IPS-NIHi11 (cell line): ENCODE measurements at places on chromosomes 1 and 21.
A peak's percentile ranks its signal among the peaks of the same experiment; 100 is the strongest.

- no peak for DNase-seq
Measured at GRCh38 chr1:198641966-198642668, 3.3 kb downstream of the PTPRC start.

DNA sequence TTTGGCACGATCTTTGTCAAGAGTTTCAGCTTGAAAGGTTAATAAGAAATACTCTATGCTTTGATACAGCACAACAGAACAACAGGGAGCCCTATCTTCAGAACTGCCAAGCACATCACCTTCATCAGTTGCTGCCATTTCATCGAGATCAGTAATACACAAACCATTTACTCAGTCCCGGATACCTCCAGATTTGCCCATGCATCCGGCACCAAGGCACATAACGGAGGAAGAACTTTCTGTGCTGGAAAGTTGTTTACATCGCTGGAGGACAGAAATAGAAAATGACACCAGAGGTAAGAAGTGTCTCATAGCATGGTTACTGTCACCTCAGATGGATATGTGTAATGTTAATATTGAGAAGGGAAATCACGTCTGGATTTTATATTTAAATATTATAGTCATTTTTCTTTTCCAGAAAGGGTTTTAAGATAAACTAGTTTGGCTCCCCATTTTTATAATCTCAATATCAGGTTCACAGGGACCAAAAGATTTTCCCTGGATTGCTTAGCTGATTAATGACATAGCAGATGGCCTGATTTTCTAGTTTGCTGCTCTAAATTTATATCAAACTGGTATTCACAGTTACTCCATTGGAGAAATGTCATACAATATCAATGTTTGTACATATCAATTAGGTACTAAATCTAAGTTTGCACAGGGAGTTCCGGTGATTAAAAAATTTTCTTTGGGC, 97.3 kb downstream of the USP25 start:
- DNase-seq: no peak

GRCh38 chr1:100868364-100868995, 26.2 kb downstream of the EXTL2 start:
- no peak for DNase-seq

DNA sequence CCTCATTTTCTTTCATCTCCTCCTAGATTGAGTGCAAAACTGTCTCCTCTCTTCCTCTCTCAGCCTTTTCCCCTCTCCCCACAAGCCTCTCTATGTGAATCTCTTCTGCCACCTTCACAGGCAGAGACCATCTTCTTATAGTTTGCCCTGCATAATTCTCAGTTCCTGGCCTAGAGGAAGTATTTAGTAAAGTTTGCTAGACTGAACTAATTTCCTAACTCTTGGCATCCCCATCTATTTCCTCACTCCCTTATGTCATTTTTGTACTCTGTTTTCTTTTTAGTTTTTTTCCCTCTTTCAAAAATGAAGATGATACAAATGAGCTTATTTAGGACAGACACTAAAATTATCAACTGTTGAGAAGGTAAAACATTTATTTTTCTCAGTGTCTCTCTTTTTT, 66.0 kb downstream of the XCL2 start:
- no peak for DNase-seq

DNA sequence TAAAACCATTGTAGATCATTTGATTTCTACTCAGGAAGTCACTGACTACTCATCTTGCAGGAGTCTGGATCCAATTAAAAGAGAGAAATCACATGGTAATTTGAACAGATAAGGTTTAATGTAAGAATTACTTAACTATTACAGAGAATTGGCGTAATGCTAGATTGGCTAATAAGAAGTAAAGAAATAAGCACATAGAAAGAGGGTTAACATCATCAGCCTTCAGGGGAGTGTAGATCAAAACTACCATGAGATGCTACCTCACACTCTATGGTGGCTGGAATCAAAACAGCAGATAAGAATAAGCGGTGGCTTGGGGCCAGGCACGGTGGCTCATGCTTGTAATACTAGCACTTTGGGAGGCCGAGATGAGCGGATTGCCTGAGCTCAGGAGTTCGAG, 11.7 kb downstream of the ST3GAL3 start:
- DNase-seq: no peak

DNA sequence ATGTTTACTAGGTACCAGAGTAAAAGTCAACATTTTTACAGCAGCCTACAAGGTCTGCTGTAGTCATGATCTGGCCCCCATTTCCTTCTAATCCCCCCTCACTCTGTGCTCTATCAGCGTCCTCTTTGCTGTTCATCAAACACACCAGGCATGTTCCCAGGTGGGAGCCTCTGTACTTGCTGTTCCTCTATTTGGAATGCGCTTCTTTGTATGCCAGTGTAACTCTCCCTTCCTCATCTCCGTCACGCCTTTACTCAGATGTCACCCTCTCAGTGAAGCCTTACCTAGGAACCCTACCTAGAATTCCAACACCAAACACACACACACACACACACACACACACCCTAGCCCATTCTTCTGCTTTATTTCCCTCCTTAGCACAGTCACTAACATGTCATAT, 21.0 kb downstream of the TP53BP2 start:
- DNase-seq: no peak

GRCh38 chr21:39518847-39519210, 67.1 kb downstream of the SH3BGR start:
- DNase-seq: no peak

GRCh38 chr1:11648039-11648438, 6.2 kb downstream of the FBXO2 start:
- DNase-seq: no peak

GRCh38 chr1:44654621-44655187, 19.6 kb downstream of the TMEM53 start:
- no peak for DNase-seq

GRCh38 chr1:2317230-2318065, 73.9 kb downstream of the MORN1 start:
- DNase-seq: no peak

GRCh38 chr1:40897513-40897912, 35.4 kb upstream of the CITED4 start:
- DNase-seq: no peak

DNA sequence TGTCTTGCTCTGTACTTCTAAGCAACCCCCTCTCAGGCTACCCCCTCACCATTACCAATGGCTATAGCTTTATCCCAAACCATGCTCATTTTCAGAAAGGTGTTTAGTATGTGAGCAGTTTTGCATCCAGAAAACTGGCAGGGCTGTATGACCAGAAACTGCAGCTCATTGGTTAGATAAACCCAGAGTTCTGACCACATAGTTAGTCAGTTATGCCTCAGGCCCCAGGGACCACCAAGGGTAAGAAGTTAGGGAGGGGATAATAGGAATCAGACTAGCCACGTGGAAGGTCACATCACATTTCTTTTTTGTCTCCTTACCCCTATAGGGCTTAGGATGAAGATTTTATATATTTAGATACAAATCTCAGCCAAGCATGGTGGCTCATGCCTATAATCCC, 1.2 kb downstream of the ITGA10 start:
- DNase-seq: no peak

DNA sequence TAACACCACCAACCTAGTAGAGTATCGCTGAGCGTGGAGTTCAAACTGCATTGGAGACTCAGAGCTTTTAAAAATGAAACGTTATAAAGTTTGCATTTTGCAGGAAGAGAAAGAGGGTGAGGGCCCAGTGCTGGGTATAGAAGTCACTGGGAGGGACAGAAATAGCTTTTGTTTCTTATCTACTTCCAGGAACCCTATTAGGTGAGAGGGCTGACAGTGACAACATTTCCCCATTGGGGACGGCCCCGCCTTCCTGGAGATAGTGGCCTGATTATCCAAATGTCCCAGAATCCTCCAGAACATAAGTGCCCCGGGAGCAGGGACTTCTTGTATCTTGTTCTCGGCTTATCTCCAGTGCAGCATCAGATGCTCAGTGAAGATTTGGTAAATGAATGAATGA, 574.9 kb downstream of the PTPRU start:
- no peak for DNase-seq

DNA sequence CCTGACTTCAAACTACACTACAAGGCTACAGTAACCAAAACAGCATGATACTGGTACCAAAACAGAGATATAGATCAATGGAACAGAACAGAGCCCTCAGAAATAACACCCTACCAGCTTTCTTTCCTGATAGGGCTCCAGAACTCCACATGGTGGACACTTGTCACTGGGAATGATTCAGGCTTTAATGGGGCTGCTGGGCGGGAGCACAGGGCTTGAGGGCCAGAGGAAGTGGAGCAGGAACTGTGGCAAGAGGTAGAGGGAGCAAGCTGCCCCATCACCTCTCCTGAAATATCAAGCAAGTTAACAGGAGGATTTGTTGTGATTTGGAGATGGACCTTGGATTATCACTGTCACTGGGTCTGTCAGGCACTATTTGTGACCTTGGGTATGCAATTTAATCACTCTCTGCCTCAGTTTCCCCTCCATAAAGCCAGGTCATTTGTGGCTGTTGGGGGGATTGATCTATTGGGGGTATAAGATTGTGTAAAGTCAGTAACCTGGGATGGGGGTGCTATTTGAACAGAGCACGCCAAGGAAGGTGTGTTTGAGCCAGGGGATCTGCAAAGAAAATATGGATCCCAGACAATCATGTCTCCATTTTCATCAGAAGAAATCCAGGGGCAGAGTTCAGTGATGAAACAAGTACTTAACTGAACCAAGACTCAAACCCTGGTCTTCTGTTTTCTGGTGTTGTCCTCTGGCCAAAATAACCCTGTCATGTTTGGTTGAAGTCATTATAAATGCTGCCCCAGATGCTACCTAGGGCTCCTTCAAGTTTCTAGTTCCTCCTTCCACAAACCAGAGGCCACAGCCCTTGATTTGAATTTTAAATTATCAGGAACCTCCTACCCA, 25.2 kb downstream of the ETS2 start:
- DNase-seq: no peak

DNA sequence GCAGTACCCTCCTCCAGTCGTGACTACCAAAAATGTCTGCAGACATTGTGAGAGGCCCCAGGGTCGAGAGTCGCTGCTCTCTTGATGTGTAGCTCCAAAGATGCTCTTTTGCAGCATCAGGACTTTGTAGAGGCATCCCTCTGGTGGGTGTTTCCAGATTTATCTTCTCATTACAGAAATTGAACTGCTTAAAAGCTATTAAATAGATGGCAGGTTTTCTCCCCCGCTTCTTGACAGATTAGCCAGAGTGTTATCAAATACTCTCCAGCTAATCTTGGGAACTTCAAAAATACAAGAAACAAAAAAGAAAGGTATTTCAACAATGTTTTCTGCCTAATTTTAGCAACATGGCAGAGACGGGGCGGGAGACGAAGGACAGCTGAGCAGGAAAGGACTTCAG, 265.2 kb downstream of the KIF26B start:
- DNase-seq: no peak

- DNase-seq: peak; percentile 33
Measured at GRCh38 chr1:202806845-202807450, 1.3 kb downstream of the KDM5B start.

DNA sequence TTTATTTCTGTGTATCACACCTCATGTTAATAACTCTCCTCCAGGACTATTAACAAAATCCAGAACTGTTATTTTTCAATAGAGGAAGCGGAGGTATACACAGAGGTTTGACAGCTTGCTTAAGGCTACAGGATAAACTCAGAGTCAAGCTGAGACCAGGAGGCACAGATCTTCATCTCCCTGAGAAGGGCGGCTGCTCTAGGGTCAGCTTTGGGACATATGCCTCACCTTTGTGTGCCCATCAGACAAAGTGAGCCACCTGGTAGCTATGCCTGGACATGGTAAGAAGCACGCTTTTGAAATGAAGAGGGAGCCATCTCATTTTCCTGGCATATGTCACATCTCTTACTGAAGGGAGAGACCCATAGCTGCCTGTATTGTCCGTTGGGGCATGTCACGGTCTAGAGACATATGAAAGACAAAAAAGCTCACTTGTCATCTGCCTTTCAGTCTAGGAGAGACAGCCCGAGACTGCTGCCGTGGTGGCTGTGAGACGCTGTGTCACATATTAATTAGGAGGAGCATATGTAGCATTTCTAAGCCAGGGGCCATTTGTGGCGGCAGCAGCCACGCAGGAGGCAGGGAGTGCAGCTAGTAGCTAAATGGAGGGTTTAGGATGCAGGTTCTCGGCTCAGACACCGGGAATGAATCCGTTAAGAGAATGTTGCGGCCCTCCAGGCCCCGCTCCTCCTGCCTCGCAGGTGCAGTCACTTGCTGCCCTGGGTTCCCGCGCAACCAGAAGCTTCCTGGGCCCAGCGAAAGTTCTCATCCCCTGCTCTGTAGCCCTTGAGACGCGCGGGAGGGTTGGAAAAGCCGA, 161.3 kb upstream of the C1orf21 start:
- DNase-seq: no peak

DNA sequence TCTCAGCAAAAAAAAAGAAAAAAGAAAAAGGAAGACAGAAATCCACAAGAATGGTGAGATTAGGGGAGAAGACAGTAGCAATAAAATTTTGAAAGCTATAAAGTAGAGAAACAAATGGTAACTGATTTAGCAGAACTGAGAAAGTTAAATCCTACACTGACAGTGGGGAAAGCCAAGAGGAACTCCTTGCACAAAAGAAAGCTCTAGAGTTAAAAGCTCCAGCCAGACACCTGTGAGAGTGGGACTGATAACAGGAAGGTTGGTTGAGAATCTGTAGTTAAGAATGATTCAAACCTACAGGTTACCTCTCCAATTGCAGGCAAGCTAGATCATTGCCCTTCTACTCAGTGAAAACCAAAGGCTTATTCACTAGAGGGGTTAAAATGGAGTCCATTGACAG, 23.6 kb downstream of the FBXO28 start:
- no peak for DNase-seq

GRCh38 chr1:114610546-114611245, 29.3 kb upstream of the BCAS2 start:
- DNase-seq: no peak
